Activated T-cell treated with anti-CD3 and anti-CD28 coated beads, Interleukin-2, amount 50 U/mL, for 72 hours (primary cell): ENCODE measurements at places on chromosomes 2 and 18. TPM values are rescaled to one million over a fixed set of nuclear protein-coding genes. Genes with fewer than 3 reads are reported as not detected.

The SFTPB gene
- not detected for total RNA-seq

The MC2R gene
- not detected for total RNA-seq

DNA sequence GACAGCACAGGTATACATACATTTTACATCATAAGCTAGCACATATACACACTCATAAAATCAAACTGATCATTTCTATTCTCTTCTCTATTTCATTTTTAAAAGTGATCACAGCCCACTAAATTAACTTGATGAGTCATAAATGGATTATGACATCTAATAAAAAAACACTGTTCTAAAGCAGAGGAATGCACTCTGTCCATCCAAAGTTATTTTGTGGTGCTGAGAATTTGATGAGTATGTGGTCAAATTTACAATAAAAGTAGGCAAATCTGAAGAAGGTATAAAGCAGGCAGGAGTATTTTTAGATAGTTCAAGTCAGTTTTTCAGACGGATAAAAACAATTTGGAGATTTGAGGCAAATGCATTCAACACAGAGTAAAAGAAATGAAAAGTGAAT is 104.4 kb downstream of the NOL4 start:
- no peak for DNase-seq

The CAPN14 gene
- 0.60 TPM for total RNA-seq

DNA sequence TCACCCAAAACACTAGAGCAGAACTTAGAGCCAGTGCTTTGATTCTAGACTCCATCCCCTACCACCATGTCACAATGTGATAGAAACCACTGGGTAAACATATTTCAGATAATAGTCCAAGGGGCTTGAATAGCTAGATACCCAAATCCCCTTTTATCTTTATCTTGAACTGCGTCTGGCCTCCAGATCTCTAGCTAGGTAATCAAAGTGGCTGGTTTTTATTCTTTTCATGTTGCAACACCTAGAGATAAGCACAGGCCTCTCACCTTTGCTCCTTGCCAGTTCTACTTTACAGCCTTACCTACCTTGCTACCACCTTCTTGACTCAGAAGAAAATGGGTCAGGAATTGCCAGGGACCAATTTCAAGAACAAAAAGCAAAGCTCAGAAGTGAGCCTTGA is 171.2 kb downstream of the C1D start:
- no peak for DNase-seq

DNA sequence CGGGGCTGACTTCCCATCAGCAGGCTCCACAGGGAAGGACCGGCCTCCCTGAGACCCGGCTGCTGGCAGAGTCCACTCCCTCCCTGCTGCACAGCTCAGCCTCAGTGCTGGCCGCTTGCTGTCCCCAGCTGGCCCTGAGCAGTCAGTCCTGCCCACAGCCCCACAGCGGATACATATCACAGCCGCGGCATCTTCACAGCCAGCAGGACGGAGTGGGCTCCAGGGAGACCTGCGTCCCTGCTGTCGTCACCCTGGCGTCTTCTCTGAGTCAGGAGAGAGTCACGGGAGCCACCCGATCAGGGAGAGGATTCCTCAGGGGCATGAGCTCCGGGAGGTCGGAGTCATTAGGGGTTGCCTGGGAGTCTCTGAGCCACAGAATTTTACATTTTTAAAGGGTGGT is 13.1 kb upstream of the SNTG2 start:
- DNase-seq, result no peak

GRCh38 chr2:101692041-101692440 is 5.5 kb upstream of the MAP4K4 start:
- DNase-seq, result no peak

DNA sequence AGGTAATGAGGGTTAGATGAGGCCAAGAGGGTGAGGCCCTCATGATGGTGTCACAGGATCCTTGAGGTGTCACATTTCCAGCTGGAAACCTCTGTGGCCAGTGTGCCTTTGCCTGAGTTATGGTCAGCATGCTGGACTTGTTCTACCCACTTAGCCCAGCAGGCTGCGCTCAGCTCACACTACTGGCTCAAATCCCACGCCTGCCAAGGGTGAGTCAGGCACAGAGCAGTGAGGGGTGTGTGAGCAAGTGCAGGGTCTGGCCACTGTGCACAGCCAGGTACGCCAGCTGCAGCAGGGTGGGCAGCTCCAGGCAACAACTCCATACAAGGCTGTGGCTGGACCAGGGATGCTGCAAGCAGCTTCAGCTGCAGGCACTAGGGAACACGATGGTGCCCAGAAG is 616.6 kb upstream of the FSHR start:
- no peak for DNase-seq

The KIAA2012 gene
- total RNA-seq, result not detected

The ADD2 gene
- total RNA-seq, result 24.3 TPM

The ZNF521 gene
- not detected for total RNA-seq

The FHOD3 gene
- total RNA-seq, result not detected

DNA sequence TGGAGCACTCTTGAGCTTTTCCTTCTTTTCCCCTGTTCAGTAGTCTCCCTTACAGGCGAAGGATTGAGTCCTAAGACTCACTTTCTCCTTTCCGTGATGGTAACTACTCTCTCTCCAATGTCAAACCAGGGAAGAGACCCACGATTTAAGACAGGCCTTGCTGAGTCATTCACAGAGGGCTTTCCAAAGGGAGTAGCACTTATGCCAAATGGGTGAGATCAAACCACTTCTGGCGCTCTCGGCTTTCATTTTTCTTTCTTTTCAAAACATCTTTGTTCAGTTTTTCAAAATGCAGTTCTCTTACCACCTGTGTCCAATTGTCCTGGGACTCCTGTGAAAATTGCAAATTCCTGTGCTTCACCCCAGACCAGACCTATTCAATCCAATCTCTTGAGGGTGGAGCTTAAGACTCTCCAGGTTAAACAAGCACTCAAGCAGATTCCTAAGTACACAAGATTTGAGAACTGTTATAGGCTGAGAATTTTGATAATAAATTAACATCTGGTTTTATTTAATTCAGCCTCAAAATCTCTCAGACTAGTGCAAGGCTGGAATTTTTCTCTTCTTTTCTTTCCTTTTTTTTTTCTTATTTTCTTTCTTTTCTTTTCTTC is 14.4 kb upstream of the MRPL19 start:
- DNase-seq, result no peak

- DNase-seq, result no peak
Observed at GRCh38 chr18:54125429-54125828, 99.0 kb downstream of the MBD2 start.

The C2orf78 gene
- not detected for total RNA-seq

The MEP1B gene
- total RNA-seq, result not detected

DNA sequence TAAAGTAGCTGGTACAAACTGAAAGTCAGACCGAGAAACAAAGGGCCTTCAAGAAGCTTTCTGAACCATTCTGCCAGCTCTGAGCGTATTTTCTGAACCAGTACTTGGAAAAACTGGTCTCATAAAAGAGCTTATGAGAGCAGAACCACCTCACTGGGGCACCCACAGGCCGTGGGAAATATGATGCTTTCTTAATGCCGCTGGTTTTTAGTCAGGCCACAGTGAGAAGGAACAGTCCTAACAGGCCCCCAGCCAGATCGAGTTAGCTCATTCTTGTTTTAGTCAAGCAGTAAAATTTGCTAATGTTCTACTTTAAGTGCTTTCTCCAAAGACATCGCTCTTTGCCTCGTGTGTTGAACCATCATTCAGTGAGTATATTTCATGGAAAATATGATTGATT is 12.7 kb upstream of the NOSTRIN start:
- DNase-seq, result no peak

GRCh38 chr2:33347856-33348255 is 128.6 kb upstream of the RASGRP3 start:
- DNase-seq, result no peak

DNA sequence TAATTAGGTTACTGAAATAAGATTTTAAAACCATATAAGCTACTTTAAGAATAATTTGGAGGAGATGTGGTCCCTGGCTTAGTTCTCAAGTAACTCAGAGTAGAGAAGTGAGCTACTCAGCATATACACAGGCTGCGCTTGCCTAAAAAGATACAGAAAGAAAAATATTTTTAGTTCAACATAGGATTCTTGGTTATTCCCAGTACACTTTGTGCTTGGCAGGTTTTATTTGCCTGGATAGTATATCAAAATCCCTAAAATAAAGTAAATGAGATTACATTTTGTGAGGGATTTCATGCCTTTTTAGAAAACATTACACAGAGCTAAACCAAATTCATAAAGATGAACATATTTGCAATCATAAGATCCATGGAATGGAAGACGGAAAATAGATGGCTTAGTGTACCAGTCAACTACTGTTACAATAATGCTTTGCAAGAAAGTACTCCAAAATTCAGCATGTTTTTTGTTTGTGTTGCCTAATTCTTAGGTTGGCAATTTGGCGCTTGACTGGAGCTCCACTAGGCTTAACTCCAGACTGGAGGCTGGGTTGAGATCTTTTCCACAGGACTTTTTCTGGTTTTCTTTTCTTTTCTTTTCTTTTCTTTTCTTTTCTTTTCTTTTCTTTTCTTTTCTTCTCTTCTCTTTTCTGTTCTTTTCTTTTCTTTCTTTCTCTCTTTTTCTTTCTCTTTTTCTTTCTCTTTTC is 600.5 kb upstream of the SYT4 start:
- no peak for DNase-seq

DNA sequence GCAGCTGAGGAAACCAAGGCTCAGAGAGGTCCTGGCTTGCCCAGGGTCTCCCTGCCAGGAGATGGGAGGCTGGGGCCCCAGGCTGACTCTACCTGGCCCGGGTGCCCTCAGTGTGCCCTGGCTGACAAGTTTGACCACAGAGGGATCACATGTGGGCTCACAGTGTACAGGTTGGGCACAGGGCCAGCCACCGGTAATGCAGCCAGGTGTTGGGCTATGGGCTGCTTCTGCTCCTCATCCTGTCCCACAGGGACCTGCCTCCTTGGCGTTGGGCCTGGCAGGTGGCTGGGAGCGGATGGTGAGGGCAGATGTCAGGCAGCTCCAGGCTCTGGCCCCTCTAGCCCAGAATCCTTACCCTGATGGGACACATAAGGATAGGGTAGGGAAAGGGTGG is 250.5 kb downstream of the LOXHD1 start:
- DNase-seq, result no peak

- no peak for DNase-seq
Observed at GRCh38 chr2:71788601-71789240, 335.4 kb downstream of the DYSF start.

The CCT4 gene
- 251 TPM for total RNA-seq

DNA sequence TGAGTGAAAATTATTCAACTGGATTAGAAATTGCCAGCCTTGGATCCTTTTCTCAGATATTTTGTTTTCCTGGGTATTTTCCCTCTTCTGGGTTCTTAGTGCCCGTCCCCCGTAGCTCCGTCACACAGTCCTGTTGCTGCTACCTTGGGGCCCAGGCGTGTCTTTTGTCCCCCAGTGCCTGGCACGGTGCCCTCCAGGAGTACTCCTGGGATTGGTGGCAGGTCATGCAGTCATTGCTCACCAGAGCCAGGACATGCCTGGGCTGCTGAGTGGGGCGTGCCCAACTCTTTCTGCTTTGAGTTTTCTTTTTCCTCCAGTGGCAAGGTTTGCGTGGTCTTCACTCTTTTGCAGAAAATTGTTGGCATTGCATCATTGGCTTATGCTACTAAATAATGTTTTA is 275.2 kb downstream of the AGAP1 start:
- no peak for DNase-seq

DNA sequence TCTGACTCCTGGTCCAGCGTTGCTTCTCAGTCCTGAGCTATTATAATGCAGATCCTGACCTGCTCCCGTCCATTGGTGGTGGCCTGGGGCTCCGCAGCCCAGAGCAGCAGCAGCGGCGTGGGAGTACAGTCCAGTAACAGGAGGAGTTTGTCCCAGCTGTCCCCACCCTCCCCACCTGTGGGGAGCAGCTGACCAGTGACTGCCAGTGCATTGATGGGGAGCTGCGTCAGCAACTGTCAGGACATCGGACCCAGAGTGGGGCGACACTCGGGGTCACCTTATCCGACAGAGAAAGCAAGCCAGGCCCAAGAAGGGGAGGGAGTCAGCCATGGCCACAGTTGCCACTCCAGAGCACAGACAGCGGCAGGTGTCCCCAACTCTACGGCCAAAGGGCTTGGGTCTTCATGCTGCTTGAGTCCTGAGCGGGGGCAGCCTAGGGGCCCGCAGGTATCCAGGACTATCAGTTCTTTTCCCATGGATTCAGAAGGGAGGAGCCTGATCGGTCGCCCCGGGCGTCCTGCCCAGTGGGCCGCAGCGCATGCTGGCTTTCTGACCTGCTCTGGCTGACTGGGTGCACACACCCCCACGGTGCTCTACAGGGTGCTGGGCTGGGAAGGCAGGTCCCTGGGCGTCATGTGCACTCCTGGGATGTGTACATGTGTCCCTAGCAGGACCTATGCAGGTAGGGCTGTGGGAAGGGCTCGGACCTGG is 29.7 kb downstream of the DNMT3A start:
- no peak for DNase-seq

- DNase-seq, result peak; percentile 18
Observed at GRCh38 chr2:61471905-61472805, 1.3 kb upstream of the USP34 start.

GRCh38 chr2:237488295-237488694 is 1.2 kb downstream of the MLPH start:
- no peak for DNase-seq

- DNase-seq, result peak; percentile 16
Observed at GRCh38 chr2:75476761-75477160, 84.0 kb downstream of the EVA1A start.

DNA sequence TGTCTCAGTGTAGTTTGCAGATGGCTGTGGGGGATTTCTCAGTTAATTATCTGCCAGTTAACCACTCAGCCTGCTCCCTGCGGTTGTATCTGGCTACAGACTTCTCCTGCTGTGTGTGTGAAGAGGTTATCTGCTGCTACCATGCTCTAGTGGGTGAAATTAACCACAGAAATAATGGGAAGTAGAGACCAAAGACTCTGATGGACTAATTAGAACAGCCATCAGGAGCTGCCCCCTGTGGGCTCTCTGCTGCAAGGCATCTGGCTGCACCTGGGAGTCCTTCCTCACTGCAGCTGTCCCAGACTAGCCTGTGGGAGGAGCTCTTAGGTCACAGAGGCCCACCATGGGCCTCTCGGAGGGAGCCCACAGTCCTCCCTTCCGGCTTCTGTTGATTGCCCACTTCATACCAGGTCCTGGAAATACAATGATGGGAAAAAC is 66.6 kb downstream of the CTIF start:
- no peak for DNase-seq

GRCh38 chr18:9215221-9215933 is 78.8 kb downstream of the ANKRD12 start:
- DNase-seq, result no peak

- DNase-seq, result no peak
Observed at GRCh38 chr2:110820128-110820527, 87.8 kb downstream of the ACOXL start.

The CHMP1B gene
- 29.8 TPM for total RNA-seq

GRCh38 chr2:201937343-201937742 is 96.3 kb upstream of the FZD7 start:
- DNase-seq, result no peak

DNA sequence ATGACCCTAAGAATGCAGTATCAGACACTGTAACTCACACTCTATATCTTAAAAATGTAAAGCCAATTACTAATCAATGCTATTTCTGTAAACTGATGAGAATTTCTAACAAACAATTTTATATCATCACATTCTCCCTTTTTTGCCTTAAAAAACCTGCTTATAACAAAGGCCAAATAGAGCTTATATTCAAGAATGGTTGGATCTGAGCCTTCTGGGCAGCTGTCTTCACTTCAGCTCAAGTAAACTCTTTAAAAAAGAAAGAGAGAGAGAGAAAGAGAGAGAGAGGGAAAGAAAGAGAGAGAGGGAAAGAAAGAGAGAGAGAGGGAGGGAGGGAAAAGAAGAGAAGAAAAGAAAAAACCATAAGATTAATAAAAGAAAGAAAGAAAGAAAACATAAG is 231.8 kb downstream of the KCNE4 start:
- no peak for DNase-seq
